ENCODE measurements at places on chromosomes 16 and 17. TPM values are rescaled to one million over a fixed set of nuclear protein-coding genes. Genes with fewer than 3 reads are reported as not detected.
A peak's percentile ranks its signal among the peaks of the same experiment; 100 is the strongest.

SLC6A2 gene
- total RNA-seq = not detected

CYB5B gene
- total RNA-seq = 201 TPM

SULT1A4 gene
- total RNA-seq = 3.1 TPM

BCL6B gene
- total RNA-seq = 1.0 TPM

DNA sequence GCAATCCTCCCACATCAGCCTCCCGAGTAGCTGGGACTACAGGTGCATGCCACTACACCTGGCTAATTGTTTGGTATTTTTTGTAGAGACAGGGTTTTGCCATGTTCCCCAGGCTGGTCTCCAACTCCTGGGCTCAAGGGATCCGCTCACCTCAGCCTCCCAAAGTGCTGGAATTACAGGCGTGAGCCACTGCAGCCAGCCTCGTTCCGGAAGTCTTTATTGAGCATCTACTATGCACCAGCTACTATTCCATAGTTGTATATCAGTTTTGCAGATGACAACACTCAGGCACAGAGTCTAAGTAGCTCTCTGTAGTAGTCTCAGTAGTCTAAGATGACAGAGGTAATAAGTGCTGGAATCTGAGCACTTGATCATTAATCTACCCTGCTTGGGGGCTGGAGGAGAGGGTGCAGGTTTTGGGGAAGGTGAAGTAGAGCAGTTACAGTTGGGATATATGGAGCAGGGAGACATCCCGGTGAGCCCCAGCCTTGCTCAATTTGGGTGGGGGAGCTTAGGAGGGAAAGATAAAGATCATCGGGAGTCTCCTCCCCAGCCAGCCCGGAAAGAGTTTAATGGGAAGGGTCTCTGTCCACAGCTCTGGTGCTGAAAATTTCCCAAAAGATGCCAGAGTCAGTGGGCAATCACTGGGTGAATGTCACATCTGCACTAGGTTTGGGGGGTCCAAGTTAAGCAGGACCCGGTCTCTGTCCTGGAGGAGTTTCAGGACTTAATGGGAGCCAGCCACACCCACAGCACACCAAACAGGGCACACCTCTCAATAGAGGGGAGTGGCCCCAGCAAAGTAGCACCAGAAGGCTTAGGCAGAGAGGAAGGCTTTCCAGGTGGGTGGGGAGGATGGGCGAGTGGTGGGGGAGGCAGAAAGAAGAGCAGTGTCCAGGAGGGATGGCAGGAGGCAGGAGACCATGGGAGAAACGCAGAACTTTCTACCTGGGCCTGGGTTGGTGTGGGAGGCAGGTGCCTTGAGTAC is 1.7 kb downstream of the OTOP3 start:
- no peaks in the 10 kb centered on the region for H3K36me3 ChIP-seq
- H3K4me1 ChIP-seq = no peaks in the 10 kb centered on the region

GRCh38 chr16:63856537-63856936 is 1265.3 kb downstream of the CDH11 start:
- H3K36me3 ChIP-seq = no peaks in the 10 kb centered on the region
- no peak for DNase-seq
- H3K27ac ChIP-seq = no peak overlapping the region
- H3K4me1 ChIP-seq = no peaks in the 10 kb centered on the region

DNA sequence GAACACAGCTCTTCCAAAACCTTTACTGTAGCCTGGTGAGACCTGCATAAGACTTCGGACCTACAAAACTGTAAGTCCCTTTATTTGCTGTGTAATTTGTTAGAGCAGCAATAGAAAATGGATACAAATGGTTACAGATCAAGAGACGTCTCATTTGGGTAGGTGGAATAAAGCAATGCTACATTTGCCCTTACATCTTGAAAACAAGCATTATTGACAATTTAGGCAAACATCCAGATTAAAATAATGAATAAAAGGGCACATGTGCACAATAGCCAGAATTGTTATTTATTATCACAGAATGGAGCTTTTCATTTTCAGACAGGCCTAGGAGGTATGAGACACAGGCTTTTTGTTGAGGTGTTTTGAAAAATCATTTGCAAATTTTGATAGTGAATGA is 222.2 kb upstream of the CPHXL start:
- no peaks in the 10 kb centered on the region for H3K27me3 ChIP-seq
- H3K4me3 ChIP-seq = no peak overlapping the region
- no peaks in the 10 kb centered on the region for H3K4me1 ChIP-seq
- no peaks in the 10 kb centered on the region for H3K36me3 ChIP-seq
- DNase-seq = no peak
- H3K27ac ChIP-seq = no peak overlapping the region

- no peaks in the 10 kb centered on the region for H3K4me1 ChIP-seq
- no peak for DNase-seq
- H3K27ac ChIP-seq = no peak overlapping the region
- no peaks in the 10 kb centered on the region for H3K36me3 ChIP-seq
- no peak overlapping the region for H3K4me3 ChIP-seq
Measured at GRCh38 chr16:58485184-58485887, 14.6 kb upstream of the NDRG4 start.

- H3K27ac ChIP-seq = no peak overlapping the region
- H3K4me1 ChIP-seq = no peaks in the 10 kb centered on the region
- no peaks in the 10 kb centered on the region for H3K27me3 ChIP-seq
- H3K36me3 ChIP-seq = no peaks in the 10 kb centered on the region
Measured at GRCh38 chr16:52863000-52863399, 189.7 kb downstream of the CHD9NB start.

GRCh38 chr17:48478224-48479013 is 48.4 kb upstream of the SKAP1 start:
- no peaks in the 10 kb centered on the region for H3K36me3 ChIP-seq
- peak; percentile 60 for DNase-seq
- H3K27ac ChIP-seq = peak overlapping the region; percentile 75

GRCh38 chr17:65514541-65514940 is 46.9 kb downstream of the AXIN2 start:
- H3K27ac ChIP-seq = peak overlapping the region; percentile 18
- no peak overlapping the region for H3K4me3 ChIP-seq
- peaks cover 36% of the 10 kb centered on the region for H3K27me3 ChIP-seq
- no peaks in the 10 kb centered on the region for H3K36me3 ChIP-seq
- no peak for DNase-seq
- H3K4me1 ChIP-seq = peaks cover 11% of the 10 kb centered on the region

DNA sequence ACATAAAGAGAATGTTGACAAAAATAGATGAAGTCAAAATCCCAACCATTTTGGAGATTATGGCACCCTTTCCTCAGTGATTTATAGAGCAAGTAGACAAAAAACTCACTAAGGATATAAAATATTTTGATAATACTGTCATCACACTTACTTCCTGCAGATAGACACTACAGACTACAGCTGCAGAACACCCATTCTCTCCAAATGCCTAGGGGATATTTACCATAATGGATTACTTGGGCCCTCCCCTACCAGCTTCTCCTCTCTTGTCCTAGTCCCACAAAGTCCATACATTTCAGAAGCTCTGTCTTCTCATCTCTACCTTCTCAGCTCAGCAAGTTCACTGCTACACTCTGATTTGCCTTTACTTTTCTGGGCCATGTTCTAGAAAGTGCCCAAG is 37.2 kb upstream of the CCNF start:
- no peaks in the 10 kb centered on the region for H3K4me1 ChIP-seq
- DNase-seq = no peak
- H3K4me3 ChIP-seq = no peak overlapping the region
- H3K27ac ChIP-seq = no peak overlapping the region
